ENCODE measurements at places on chromosomes 4 and X. TPM values are rescaled to one million over a fixed set of nuclear protein-coding genes. Genes with fewer than 3 reads are reported as not detected.

DNA sequence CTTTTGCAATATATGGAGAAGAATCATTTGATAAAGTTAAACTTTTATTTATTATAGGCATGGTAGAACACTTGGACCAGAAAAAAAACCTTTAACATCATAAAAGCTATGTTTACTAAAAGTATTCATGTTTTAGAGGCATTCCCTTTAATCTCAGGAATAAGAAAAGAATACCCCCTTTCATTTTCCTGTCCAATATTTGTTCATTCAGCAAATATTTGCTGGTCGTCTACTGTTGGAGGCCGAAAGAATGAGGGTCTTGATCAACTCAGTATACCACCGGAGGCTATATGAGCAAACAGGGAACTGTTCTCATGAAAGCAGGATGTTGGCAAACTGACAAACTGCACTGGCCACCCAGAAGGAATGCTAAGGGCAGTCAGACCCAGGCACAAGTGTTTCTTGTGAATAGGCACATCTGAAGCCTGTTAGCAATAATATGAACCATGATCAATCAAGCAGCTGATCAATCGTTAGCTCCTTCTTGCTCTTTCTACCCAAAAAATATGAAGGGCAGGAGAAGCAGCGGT lies 480.8 kb upstream of the FAT1 start:
- DNase-seq: no peak

DCTD gene
- total RNA-seq: 130 TPM

- no peak for DNase-seq
Measured at GRCh38 chrX:71283403-71284143, at the start of gene NONO. NONO (plus strand) TSS chrX:71283635; CDS start chrX:71290638, 7,003 bp downstream.

DNA sequence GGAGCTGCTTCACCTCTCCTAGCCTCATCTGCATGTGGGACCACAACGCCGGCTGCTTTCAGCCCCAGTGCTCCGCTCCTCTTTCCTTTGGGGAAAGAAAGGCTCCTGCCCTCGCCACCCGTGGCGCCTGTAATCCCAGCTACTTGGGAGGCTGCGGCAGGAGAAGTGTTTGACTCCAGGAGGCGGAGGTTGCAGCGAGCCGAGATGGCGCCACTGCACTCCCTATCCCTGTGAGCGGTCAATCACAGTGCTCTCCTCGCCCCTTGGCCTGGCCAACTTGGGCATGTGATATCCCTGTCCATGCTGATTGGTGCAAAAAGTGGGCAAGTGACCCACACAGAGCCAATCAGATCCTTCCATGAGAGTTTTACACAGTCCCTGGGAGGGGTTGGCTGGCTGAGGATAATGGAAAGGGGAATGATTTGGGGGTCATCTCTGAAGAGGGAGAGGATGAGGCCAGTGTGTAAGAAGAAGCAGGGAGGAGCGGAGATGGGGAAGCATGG lies 56.2 kb downstream of the WFS1 start:
- DNase-seq: no peak

- no peak for DNase-seq
Measured at GRCh38 chr4:78361621-78362120, 189.9 kb upstream of the ANXA3 start.

DNA sequence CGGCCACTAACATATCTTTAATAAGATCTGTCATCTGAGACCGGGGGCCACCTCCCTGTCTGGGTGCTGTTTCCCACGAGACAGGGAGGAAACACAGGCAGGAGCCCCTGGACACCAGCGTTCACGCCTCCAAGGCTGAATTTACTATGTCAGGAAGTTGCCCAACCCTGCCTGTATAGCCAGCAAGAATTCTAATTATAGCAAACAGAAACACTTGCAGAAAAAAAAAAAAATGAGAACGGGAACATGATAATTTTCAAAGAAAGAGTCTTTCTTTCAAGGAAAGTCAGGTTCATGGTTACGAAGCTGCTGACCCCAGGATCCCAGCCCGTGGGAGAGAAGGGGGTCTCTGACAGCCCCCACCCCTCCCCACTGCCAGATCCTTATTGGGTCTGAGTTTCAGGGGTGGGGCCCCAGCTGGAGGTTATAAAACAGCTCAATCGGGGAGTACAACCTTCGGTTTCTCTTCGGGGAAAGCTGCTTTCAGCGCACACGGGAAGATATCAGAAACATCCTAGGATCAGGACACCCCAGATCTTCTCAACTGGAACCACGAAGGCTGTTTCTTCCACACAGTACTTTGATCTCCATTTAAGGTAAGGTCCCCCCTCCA lies at the start of gene IL3RA:
TSS of gene IL3RA (plus strand) at position 455 of the 613 bp plus-strand sequence. CDS start 4,981 bp downstream, outside the sequence.
- no peak for DNase-seq

All from chondrocyte (in vitro differentiated cells).